NCI-H1092 treated with DMSO at 0.1 percent for 48 hours (cell line): ENCODE measurements at places on chromosomes 2 and 18.

DNA sequence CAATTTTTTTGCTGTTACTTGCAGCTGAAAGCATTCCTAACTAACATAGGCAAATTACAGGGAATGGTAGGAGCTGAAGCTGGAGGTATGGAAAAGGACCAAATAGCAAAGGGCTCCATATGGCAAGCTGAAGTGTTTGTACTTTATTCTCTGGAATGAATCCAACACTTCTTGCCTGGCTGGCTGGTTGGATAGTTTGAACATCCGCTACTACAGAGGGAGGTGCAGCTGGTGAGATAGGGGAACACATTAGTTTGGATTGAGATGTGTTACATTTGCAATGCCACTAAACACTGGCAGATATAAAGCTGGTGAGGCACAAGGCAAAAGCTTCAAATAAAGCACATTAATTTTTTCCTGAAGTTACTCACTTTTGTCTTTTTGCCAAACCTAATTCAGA is 291.5 kb downstream of the SP3 start:
- peak; percentile 59 for DNase-seq

DNA sequence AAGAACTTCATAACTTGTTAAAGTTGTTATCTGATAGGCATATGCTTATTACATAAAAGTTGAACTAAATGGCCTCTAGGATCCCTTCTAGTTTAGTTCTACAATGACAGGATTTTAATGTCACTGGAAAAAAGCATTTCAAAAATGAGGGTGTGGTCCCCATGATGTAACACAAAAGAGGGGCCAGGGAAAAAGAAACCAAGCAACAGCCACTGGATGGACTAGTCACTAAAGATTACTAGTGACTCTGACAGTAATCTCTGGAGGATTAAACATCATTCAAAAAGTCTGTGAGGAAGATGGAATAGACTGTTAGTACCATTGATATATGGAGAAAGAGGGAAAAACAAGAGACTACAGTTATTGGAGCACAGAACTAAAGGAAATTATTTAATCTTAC is 22.6 kb downstream of the SEPTIN10 start:
- no peak for DNase-seq

- DNase-seq, result no peak
Observed at GRCh38 chr18:3453540-3454364, 3.8 kb downstream of the TGIF1 start.

DNA sequence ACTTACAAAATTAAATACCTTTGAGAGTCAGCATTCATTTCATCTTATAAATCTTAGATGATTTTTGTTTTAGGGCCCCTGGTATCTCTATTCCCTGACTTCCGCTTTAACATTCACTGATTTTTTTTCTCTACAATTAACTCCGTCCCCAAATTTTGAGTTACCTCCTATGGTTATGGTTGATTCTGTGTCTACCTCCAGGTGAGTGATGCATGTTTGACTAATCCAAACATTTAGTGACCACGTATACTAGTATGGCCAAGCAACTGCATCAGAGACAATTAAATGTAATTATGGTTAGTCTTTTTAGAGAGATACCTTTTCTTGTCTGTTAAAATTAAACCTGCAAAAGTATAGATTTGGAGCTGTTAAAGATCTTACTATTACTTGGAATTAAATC is 120.3 kb downstream of the CCDC102B start:
- DNase-seq, result no peak

- no peak for DNase-seq
Observed at GRCh38 chr2:233015019-233015645, 2.1 kb upstream of the NGEF start.

DNA sequence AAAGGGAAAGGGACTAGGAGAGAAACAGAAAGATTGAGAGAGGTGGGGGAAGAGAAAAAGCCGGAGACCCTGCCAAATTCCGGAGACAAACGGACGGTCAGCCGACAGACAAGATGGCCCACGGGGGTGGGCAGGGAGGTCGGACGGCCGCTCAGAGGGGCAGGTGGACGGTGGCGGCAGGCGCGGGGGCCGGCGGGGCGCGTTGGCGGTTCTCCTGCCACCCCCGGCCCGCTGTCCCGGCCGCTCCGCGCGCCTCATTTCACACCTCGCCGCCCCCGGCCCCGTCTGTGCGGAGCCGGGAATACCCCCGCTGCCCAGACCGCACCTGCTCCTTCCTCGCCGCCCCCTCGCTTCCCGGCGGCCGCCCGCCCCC is 935 bp downstream of the SLC30A3 start:
- no peak for DNase-seq

- peak; percentile 67 for DNase-seq
Observed at GRCh38 chr2:31129375-31130171, 8.7 kb downstream of the GALNT14 start.

- no peak for DNase-seq
Observed at GRCh38 chr2:36658277-36658748, 38.2 kb upstream of the VIT start.

DNA sequence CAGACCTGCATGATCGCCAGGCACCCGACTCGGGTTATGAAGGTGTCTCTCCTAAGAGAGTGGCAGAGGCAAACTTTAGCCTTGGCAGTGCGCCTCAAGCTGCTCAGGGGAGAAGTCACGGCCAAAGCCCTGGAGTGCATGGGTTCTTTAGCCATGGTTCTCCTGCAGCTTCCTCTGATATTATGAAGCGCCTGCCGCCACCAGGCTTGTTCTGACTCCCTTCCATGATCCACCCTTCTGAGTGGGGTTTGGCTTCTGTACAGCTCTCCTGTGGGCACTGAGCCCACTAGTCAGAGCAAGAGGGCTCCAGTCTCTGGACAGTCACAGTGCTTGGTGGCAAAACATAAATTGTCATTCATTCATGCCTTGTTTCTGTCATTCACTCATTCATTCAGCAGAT is 25.9 kb upstream of the TMBIM1 start:
- no peak for DNase-seq
